Stimulated activated CD8-positive, alpha-beta memory T cell treated with anti-CD3 and anti-CD28 coated beads, Interleukin-15, amount 100 ng/mL, for 4 hours (primary cell): ENCODE measurements at places on chromosomes 7 and 10.

DNA sequence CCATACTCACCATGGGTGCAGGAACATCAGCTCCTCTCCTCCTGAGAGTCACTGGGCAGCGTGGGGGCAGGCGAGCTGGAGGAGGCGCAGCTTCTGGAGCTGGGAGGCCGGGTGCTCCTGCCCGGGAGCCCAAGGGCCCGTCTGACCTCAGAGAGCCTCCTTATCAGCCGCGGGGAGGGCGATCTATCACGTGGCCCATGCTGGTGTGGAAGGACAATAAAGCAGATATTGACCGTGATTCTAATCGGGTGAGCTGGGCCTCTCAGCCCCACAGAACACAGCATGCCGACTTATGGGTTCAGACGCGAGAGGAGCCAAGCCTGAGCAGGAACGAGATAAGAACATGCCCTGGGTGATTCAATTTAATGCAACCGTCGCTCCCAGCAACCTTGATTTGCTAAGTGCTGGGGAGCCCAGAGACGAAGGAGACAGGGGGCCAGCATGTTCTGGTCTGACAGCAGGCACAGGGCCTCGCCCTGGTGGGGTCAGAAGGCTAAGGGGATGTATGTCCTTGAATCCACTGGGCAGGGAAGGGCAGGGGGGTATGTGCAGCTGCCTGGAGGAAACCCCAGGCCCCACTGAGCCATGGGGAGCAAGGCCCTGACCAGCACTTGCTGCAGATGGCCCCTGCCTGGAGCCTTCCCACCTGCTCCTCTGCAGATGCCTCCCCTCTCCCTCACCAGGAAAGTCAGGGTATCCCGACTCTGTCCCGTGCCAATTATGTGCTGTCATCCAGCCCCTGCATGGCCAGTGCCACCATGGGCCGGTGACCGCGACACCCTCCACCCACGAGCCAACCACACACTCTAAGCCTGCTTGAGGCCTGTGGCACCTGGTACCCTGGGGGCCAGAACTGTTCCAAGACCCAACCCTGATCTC, 95.3 kb upstream of the RET start:
- no peak for DNase-seq

- no peak for DNase-seq
Observed at GRCh38 chr7:78499283-78499682, 700.7 kb downstream of the PHTF2 start.

DNA sequence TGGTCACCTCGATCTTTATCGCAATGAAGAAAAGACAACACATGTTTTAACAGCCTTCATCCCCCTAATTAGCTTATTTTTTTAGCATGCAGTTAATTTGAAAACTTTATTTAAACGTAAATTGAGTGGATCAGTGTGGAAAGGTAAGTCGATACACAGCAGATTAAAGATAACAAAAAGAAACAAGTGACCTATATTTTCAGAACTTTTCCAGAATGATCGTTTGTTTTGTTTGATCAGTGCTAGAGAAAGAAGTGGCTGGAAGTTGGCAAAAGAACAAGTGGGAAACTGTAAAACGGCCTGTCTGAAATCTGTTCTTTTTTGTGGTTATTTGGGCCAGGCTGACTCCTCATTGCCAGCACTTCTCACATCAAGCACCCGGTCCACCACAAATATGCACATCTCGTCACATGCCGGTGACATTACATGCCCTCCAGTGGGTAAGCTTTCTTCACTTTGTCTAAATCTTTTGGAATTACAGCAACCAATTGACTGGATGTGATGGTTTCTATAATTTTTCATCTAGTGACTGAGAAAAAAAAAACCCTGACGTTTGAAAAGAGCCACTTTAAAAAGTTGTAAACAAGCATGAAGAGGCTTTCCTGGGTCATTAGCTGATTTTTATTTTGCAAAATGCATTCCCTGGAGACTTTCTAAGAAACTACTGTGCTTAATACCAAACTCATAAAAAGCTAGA, 33.2 kb downstream of the C7orf33 start:
- no peak for DNase-seq

DNA sequence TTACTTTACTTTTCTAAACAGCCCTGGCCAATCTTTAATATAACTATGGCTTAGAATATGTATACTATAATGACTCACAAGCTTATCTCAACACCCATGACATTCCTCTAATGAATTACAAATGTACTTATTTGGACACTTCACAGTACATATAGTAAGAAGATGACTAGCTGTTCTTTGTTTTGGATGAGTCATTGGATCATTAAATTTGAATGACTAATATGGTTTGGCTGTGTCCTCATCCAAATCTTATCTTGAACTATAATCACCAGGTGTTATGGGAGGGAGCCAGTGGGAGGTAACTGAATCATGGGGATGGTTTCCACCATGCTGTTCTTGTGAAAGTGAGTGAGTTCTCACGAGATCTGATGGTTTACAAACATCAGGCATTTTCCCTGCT, 807.5 kb upstream of the SORCS1 start:
- DNase-seq: no peak

DNA sequence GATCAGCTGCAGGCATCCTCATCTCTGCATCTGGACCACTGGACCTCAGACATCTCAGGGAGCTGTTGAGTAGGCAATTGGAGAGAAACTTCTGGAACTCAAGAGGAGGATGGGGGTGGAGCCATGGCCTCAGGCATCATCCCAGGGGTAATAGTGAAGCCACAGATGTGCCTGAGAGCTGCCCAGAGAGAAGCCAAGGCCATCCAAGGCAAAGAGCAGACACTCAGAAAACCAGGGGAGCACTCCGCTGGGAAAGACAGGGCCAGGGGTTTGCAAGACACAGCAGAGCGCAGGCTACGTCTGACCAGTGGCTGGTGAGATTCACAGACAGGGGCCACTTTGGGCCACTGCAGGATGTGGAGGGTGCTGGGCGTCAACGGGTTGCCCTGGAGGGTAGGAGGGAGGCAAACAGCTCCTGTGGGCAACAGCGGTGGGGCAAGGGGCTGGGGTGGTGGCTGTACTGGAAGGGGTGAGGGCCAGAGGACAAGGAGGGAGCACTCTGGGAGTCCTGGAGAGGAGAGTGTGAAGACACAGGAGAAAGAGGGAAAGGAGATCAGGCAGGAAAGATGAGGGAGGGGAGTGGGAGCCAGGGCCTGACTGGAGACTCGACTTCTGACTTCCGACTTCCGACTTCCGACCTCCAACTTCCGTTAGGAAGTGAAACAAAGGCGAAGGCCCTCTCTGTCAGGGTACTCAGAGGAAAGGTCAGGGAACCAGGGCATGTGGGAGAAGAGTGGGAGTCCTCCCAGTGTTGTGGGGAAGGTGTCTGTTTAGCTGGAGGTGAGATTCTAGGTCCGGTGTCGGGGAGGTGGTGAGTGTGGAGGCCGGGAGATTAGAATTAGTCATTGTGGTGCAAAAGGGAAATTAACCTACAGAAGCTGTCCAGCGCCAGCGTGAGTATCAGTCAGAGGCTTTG, 69.7 kb upstream of the ANTXRL start:
- DNase-seq: no peak

DNA sequence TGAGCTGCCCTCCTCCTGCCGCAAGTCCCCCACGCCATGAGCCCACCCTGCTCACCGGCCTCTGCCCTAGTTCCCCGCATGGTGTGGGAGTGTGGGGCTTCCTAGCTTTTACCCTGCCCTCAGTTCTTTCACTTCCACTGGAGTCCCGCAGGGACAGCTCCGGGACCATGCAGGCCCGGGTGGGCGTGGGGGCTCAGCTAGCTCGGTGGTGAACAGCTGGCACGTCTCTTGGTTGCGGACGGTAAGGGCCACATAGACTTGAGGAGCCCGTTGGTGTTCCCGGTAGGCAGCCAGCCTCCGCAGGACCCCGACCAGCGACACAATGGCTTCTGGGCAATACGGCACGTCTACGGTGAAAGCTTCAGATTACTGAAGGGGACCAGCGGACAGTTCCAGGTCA, 108.9 kb upstream of the CCZ1B start:
- no peak for DNase-seq

DNA sequence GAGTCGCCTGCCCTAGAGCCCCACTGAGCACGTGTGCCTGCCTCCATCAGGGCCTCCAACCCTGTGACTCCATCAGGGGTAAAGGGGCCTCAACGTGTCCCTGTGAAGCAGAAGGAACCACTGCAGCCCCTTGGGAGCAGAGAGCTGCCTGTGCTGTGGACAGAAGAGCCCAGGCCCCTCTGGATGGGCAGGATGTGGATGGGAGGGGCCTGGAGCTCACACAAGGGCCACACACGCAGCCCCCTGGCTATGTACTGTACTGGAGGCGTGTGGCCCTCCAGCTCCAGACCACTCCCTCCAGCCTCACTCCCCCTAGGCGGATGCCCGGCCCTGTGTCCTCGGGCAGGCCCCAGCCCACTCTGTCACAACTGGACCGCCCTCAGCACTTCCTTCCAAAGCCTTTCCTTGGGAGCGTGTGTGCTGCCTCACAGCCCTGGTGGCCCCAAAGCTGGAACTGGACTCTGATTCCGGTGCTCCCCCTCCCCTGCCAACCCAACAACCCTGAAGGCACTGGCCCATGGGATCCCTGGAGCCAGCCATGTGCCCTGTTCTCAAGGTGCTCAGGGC, 238.0 kb downstream of the TCERG1L start:
- no peak for DNase-seq

- no peak for DNase-seq
Observed at GRCh38 chr7:139718859-139719258, 58.9 kb downstream of the HIPK2 start.

DNA sequence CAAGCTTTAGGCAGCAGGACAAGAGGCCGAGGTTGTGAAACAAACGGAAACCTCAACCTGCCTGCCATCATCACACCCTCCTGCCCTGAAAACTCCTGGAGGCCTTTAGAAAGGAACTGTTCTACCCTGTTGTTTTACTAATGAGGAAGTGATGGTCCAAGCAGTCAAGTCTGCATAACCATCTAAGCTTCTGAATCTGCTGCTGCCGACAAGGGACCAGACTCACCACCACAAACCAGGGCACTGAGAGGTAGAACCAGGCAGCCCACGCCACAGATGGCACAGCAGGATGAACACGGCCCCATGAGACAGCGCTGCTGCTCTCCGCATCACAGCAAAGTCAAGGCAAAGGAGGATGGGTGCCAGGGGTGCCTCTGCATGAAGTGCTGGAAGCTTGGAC, 209.4 kb downstream of the CELF2 start:
- DNase-seq: no peak

DNA sequence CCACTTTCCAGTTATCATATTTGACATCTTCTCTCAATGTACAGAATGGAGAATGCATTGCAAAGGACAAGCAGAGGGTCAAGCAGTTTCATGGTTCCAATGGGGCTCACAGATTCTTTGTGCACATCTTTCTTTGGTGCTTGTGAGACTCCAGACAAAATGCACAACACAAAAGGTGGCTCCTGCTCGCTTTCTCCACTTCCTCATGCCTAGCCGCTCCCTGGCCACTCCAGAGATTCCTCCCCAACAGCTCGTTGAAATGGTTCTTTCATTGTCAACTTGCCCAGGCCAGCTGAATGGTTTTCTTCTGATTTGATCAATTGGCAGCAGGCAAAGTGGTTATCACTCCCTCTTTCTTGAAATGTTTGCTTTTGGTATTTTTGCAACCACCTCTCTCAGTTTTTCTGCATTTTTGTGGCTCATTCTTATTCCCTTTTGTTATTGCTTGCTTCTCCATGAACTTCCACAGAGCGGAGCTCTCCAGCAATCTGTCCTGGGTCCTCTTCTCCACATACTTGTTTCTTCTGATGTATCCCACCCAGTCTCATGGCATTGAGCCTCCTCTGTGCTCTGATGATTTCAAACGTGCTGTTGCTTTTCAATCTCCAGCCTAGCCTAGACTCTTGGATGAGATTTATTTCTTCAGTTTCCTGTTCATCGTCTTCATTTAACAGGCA, 507.8 kb upstream of the MKI67 start:
- no peak for DNase-seq

DNA sequence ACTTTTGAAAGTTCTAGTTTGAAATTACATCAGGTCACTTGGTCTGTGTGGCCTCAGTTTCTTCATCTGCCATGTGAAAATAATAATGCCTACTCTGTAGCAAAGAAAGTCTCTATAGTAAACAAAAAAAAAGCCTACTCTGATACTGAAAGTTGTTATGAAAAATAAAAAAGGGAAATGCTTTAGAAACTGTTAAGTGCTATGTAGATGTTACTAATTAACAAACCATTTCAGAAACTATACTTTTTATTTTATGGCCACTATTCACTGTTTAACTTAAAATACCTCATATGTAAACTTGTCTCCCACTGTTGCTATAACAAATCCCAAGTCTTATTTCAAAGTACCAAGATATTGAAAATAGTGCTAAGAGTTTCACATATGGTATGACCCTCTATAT, 50.6 kb downstream of the CFTR start:
- no peak for DNase-seq

GRCh38 chr10:52082307-52082706, 231.8 kb upstream of the DKK1 start:
- DNase-seq: no peak
